Hair follicle dermal papilla cell (primary cell): ENCODE measurements at places on chromosomes 7 and 10. TPM values are rescaled to one million over a fixed set of nuclear protein-coding genes. Genes with fewer than 3 reads are reported as not detected.

Gene GPER1
- total RNA-seq, result 4.2 and 6.0 TPM in 2 replicates

Gene MOGAT3
- not detected in 2 replicates for total RNA-seq

Gene ITGB8
- 16.1 and 17.5 TPM in 2 replicates for total RNA-seq

Gene CDNF
- total RNA-seq, result 0.24 and 1.9 TPM in 2 replicates

Gene SEM1
- 11.2 and 11.5 TPM in 2 replicates for total RNA-seq
